ENCODE measurements at places on chromosomes 4 and X.

DNA sequence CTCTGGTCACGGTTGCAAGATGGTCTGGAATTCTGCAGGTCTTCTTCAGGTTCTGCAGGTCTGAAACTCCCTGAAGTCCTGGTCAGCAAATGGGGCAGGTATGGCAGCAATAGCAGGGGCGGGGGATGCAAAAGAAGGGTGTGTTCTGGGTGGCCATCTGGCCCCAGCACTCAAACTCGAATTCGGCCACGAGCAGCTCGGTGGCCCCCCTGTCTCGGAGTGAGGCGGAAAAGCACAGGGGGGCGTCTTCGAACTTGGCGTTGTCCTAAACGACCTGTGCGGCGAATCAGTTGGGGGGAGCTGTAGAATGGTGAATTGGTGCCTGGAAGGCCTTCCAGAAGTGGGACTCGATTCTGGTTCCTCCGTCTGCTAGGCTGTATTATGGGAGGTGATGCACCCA, 2.1 kb downstream of the RTL5 start:
- no peak for DNase-seq

GRCh38 chr4:145842224-145842887, 96.3 kb downstream of the ZNF827 start:
- no peak for DNase-seq

GRCh38 chr4:825063-825970, 612 bp downstream of the CPLX1 start:
- no peak for DNase-seq

DNA sequence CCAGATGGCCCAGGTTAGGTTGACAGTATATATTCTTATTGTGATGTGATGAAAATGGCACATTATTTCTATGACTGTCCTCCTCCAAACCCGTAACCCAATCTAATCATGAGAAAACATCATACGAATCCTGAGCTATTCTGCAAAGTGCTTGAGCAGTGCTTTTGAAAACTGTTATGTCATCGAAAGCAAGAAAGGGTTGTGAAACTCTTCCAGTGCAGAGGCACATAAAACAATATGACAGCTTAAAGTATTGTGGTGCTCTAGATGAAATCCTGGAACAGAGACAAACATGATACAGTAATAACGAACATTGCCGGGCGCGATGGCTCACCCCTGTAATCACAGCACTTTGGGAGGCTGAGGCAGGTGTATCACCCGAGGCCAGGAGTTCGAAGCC, 1648.0 kb downstream of the STIM2 start:
- no peak for DNase-seq

GRCh38 chr4:1398681-1399507, 7.3 kb downstream of the NKX1-1 start:
- no peak for DNase-seq

DNA sequence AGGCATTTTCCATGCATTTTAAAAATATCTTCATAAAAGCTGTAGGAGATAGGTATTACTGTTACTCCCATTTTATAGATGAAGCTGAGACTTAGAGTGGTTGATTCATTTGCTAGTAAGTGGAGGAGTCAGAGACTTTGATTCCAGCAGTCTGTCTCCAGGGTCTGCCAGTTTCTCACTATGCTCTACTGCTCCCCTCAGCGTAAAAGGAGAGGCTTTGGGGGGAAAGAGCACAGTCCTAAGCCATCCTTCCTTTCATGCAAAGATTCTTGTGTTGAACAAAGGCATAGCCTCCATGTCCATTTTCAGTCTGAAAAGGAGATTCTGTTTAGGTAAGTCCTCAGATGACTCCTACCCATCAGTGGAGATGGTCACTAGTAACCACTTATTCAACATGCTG, 117.7 kb upstream of the TMEM150C start:
- no peak for DNase-seq

DNA sequence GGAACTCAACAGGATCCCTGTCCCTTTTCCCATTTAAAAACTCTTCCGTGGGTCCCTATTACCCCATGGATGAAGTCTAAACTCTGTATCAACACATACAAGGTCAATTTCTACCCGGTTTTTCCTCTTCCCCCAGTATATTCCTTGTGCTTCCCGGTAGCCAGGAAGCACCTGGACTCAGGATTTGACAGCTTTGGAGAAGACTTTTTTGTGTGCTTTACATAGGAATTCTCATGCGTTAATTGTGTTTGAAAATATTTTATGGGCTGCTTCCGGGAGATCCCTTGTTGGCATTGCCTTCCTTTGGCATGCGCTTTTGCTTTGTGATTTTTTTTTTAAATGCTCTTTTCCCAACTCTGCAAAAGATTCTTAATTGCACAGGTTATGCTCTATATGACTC, 7.2 kb downstream of the SMS start:
- DNase-seq: no peak

DNA sequence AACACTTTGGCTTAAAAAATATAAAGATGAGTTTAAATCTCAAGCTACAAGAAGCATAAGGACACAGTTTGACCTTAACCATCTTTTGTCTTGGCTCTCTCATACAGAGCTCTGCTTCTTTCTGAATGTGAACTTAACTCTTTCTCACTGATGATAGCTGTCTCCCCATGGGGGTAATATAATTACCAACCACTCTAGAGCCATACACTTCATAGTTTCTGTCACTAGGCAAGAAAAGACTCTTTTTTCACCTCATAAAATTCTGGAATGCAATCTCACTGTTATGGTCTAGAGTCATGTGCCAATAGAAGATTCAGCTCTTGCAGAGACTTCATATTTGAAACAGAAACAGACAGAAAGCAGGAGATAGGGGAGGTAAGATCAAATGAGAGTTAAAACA, 481.7 kb upstream of the AGA start:
- no peak for DNase-seq

DNA sequence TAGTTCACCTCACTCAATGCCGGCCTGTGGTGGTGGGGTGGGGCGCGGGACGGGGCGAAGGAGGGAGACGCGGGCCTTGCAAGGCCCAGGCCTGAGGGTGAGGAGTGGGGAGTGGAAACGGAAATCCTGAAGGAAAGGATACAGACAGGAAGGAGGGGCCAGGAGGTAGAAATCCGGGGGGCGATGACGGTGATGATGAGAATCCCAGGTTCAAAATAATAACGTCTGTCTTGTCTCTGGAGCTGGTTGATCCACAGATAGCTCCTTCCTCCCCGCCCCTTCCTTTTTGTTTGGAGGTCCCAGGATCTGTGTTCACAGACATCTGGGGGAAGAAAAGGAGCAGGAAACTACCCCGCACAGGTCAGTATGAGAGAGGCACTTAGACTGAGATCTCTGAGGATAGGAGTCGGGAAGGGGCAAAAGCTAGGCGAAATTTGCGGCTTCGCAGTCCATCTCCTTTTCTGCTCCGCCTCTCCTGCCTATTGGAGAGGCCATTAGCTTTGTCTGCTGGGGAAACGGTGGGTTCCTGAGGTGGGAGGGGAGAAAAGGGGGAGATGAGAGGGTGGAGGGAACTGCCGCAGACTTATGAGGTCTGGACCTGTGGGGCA, 746 bp downstream of the TCEAL7 start:
- no peak for DNase-seq

GRCh38 chr4:87749883-87750282, 49.5 kb upstream of the IBSP start:
- no peak for DNase-seq

- DNase-seq: no peak
Measured at GRCh38 chr4:189202182-189202868, 738.3 kb upstream of the FRG1 start.

- no peak for DNase-seq
Measured at GRCh38 chrX:31200430-31200829, 128.6 kb upstream of the FTHL17 start.

DNA sequence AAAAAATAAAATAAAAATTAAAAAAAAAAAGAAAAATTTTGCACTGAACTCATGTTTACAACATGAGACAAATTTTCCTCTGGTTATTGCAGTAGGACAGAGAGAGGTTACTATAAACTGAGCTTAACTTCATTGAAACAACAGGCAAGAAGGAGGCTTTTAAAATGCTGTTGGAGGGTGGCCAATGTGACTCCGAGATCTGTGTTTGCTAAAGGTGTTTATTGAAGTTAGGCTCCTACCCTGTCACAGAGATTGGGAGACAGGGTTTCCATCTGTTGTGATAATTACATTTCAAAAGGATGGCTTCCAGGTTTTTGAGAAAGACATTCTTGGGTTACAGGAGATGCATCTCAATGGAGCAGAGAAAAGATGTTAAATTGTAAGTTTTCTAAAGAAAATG, 370.5 kb upstream of the HS3ST1 start:
- no peak for DNase-seq

DNA sequence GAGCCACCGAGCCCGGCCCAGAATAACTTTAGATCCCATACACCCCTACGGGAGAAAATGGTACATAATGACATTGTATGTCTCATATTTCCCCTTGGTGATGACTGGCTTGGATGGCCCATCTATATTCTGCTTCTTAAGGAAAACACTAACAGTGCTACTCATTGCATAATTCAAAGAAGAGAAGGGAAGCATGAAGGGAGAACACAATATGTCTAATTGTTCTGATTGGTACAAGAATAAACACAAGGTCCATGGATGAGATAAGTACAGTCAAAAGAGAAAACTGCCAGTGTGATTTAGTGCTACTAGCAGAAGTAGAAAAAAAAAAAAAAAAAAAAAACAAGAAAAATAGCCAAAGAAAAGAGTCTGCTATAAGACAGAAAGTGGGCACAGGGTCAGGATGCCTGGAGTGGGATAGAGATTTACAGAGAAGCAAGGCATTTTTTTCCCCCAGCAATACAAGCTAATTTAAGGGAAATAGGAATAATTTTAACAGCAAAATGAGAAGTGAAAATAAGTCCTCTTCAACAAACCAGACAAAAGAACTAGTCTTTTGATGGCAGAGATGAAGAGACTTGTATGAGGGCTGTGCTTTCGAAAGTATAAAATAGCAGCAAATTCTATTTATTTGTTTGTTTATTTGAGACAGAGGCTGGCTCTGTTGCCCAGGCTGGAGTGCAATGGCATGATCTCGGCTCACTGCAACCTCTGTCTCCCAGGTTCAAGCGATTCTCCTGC, 96.5 kb upstream of the MAP3K15 start:
- no peak for DNase-seq

DNA sequence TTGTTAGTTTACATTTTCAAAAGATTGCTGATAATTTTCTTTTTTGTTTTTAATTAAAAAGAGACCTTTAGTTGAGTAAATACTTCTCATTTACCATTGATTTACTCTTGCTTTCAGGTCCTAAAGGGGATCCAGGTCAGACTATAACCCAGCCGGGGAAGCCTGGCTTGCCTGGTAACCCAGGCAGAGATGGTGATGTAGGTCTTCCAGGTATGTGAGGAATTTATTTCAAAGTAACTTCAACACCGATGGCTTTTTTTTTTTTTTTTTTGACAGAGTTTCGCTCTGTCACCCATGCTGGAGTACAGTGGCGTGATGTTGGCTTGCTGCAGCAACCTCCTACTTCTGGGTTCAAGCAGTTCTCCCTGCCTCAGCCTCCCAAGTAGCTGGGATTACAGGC, 135.1 kb downstream of the IRS4 start:
- no peak for DNase-seq

DNA sequence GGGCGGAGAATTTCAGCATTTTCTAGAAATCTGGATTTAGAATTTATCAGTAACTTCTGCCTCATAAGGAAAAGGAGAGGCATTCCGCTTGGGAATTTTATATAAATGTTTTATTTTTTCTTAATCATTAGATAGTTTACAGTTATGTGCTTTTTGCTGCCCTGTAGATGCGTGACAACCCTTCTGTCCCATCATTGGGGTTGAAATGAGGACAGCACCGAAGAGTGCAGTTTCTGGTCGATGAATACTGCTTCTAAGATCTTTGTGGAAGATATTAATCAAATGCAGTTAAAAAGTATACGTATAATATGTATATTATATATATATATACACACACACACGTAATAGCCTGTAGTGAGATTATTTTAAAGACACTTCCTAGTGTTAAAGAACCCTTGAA, 1.5 kb downstream of the RBPJ start:
- DNase-seq: no peak

GRCh38 chr4:84451546-84451945, 47.5 kb downstream of the NKX6-1 start:
- no peak for DNase-seq

DNA sequence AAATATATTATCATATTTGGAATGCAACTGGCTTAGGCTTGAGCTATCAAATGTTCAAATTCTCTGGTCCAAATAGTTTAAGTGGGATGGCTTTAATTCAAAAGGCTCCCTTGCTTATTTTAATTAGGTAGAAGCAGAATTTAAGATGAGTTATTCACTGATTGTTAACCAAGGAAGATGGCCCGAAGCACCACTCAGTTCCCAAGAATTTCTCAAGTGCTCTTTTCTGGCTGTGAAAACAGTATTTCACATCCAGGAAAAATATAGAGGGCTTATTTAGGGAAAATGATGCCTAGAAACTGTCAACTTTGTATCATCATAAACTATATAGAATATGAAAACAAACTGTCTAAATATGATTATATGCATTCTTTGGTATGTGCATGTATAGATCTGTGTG, 246.5 kb upstream of the SFRP2 start:
- DNase-seq: no peak

GRCh38 chr4:150862829-150863228, 152.3 kb downstream of the LRBA start:
- no peak for DNase-seq

DNA sequence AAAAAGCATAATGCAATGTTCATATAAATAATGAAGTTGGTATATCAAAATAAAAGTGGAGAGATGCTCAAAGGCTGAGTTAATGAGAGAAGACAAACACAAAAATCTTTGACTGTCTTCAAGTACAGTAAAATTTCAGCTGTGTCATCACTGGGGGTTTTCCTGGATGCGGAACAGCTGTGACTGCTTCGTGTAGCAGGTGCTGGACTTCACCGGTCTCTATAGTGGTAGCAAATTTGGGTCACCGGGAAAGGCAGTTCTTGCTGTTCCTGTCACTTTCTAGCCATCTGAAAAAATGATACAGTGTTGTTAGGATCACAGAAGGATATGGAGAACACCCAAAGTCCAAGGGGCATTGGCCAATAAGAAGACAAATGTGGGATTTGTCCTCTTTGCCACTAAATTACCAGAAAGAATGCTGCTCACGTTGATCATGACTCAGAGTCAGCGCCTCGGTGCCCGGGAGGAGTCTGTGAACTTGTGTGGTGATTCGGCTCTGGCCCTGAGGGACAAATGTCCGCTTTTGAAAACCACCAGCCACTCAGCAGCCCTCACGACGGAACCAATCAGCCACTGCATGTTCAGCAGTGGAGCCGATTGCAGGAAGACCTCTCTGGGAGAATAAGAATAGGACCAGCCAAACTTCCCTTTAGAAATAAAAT, 230.1 kb upstream of the FAT1 start:
- DNase-seq: no peak

DNA sequence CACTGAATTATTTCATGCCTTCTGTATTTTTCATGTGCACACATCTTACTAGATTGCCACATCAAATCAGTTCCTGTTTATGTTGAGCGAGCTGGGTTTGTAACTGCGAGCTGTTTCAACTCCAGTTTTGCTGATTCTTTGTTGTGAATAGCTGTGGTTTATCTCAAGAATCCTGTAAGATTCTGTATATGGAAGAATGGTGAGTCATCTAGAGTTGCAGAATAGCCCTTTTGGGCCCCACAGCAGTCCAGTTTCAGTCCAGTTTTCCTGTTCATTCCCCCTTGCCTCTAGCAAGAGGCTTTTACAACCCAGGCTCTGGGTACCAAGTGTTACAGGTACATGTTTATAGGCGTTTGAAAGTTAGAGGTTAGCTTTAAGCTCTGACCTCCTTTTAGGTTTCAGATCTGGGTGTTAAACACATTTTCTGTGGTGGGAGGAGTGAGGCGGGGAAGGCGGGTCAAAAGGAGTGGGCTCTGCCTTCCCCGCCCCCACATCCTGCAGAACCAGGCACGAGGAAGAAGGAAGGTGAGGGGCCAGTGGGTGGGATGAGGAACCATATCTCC, 32.7 kb downstream of the TBC1D14 start:
- DNase-seq: no peak
